ENCODE measurements at places on chromosomes 13 and 19.

GRCh38 chr13:35499196-35499662 lies 22.7 kb upstream of the MAB21L1 start:
- DNase-seq = no peak

DNA sequence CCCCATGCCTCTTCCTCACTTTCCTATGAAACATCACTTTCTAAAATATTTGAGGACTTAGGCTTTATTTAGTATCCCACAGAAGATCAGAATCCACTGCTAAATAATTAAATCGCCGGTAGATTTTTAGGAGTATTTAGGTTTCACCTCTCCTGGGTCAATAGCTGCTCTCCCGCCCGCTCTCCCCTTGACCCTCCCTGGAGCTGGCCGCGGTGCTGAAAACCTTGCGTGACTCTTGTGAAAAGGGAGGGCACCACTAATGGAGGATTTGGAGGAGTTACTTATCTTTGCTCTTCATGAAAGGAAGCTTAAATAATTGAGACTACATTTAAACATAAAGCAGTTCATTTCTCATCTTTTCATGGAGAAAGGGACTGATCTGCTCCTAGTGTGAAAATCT lies 14.1 kb downstream of the POU4F1 start:
- DNase-seq = no peak

DNA sequence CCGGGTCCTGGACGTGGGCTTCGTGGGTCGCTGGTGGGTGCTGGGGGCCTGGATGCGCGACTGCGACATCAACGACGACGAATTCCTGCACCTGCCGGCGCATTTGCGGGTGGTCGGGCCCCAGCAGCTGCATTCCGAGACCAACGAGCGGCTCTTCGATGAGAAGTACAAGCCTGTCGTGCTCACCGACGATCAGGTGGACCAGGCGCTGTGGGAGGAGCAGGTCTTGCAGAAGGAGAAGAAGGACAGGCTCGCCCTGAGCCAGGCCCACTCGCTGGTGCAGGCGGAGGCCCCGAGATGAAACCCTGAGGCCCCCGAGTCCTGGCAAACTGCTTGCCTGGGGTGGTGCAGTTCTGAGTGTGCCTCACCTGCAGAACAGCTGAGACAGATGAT lies 787 bp downstream of the TIMM29 start:
- DNase-seq = no peak

DNA sequence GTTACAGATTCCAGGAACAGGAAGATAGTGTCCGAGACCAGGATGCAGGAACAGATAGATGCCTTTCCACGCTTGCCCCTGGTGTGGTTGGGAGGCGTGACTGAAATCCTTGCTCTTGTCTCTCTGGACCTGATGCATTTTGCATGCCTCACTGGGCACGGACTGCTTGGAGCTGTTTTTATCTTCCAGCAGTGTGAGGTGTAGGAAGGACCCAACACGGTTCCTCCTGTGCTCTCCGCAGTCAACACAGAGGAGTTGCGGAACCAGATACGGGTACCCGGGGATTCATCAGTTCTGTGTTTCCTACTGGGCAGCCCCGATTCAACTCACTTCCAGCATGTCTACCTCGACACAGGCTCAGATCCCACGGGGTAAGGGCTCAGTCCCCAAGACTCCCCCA lies 6.5 kb downstream of the DOT1L start:
- no peak for DNase-seq

- DNase-seq = no peak
These were observed 2.3 kb downstream of the PPP1R15A start for GRCh38 chr19:48874303-48875135.

- no peak for DNase-seq
These were observed 353.5 kb downstream of the DACH1 start for GRCh38 chr13:71513411-71514033.

- DNase-seq = peak; percentile 81
These were observed at the start of gene CERS4 for GRCh38 chr19:8208922-8209461. Gene CERS4, plus strand, starts transcription at chr19:8209370. Its CDS starts 41,707 bp downstream, at chr19:8251077.

DNA sequence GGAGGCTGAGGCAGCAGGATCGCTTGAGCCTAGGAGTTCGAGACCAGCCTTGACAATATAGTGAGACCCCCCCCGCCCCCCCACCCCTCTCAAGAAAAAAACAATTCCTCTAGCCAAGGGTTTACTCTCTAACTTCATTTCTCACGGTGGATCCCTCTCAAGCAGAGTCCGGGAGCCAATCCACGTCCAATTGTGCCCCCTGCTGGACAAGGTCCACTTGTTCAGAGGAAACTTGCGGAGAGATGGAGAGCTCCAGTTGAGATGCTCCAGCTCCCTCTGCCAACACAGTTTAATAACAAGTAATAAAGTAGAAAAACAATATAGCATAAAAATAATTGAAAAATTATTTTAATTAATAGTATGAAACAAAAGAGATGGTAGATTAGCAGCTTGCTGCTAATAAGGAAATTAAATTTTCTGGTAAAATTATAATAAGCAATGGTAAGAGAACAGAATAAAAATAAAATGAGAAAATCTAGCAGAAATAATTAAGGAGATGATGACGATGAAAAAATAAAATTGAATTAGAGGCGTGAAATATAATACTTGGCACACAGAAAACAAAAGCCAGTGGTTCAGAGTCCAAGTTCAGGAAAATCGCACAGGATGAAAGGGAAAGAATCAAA lies 14.5 kb upstream of the SIGLEC14 start:
- no peak for DNase-seq

- DNase-seq = no peak
These were observed 46.3 kb upstream of the ZNF737 start for GRCh38 chr19:20611866-20612265.

GRCh38 chr13:98915563-98915962 lies 62.3 kb downstream of the DOCK9 start:
- DNase-seq = no peak

DNA sequence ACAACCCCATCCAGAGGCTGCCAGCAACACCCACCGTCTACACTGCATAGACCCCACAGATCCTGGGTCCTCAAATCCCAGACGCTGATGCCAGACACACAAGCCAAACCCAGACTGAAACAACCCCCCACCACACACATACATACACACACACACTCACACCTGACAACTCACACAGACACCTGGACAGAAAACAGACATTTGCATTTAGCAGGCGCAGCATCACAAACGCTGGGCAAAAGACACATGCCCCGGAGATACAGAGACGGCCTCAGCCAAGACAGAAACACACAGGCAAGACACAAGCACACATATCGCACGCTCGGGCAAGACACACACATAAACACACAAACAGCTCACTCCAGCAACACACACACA lies 1.3 kb downstream of the BBC3 start:
- no peak for DNase-seq

Measured in stimulated activated CD4-positive, alpha-beta T cell treated with anti-CD3 and anti-CD28 coated beads, TNF-alpha, amount 100 ng/mL, for 4 hours (primary cell).